ENCODE measurements at places on chromosomes 12 and 14.

- DNase-seq = peak; percentile 68
Observed at GRCh38 chr14:74655599-74656395, 43.8 kb upstream of the LTBP2 start.

GRCh38 chr14:96390965-96391292 lies 999 bp upstream of the AK7 start:
- no peak for DNase-seq

GRCh38 chr12:26378711-26379110 lies 183.3 kb downstream of the SSPN start:
- DNase-seq = no peak

GRCh38 chr14:72549854-72550253 lies 344.0 kb downstream of the DPF3 start:
- DNase-seq = no peak

GRCh38 chr12:62640910-62641448 lies 174.4 kb downstream of the MON2 start:
- peak; percentile 48 for DNase-seq

GRCh38 chr14:83372271-83372670 lies 1838.6 kb upstream of the SEL1L start:
- DNase-seq = no peak

- no peak for DNase-seq
Observed at GRCh38 chr14:23285530-23286019, 357 bp downstream of the HOMEZ start.

GRCh38 chr14:99066378-99066777 lies 205.6 kb downstream of the BCL11B start:
- DNase-seq = no peak

DNA sequence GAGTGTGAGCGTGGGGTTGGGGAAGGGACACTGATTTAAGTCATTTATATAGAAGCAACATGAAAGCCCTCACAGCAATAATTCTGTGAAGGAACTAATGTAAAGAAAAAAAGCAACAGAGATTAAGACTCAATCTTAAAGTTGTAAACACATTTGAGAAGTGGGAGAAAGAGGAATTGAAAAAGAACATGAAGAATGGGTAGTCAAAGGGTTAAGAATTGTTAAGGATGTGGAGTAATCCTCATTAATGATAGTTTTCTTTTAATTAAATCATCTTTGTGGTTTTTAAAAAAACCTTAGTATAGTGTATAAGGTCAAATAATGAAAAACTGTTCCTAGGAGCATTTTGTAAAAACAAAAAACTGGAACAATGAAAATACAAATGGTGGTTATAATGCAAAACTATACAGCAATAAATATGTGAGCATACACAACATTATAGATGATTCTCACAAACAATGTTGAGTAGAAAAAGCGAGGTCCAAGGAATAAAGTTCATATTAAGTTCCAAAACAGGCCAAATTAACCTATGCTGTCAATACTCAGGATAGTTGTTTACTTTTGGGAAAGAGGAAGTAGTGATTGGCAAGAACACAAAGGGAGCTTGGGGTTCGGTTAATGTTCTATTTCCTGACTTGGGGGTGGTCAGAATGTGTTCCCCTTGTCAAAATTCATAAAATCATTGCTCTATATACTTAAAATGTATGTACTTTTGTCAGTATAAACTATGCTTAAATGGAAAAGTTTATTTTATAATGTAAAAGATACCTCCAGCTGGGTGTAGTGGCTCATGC lies 120.4 kb upstream of the ATF7IP start:
- no peak for DNase-seq

GRCh38 chr14:29222006-29222405 lies 455.4 kb downstream of the FOXG1 start:
- no peak for DNase-seq

DNA sequence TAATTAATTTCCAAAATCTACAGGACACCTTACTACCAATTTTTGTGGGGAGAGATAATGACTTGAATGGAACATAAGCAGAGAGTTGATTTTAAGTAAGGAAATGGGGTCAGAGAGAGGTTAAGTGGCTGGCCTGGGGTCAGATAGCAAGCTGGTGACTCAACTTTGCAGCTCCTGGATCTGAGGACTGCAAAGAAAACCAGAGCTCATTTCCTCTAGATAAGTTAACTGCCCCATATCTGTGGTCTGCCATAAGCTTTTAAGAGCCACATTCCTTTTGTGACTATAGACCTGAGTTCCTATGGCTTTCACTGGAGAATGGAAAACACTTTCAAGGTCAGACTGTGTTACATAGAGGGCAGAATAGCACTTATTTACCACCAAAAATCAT lies 201.2 kb upstream of the PRICKLE1 start:
- peak; percentile 20 for DNase-seq

DNA sequence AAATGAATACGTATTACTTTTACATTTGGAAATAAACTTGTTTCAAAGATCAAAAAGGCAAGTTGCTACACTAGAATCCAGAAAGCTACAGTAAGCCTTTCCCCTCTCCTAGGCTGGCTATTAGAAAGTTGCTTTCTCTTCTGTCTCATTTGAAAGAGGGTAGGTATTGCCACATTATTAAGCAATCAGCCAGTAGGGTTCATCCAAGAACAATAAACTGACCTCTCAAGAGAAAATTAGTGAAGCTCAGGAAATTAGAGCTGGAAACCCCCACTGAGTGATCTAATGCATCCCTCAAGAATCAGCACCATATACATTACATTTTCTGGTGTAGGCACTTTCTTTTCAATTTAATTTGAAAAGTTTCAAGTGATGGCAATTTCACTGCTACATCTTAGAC lies 4.5 kb upstream of the TMEM233 start:
- DNase-seq = no peak
